Pancreas (tissue), 10 donors: ENCODE measurements at places on chromosomes 7 and 10. TPM values are rescaled to one million over a fixed set of nuclear protein-coding genes. Genes with fewer than 3 reads are reported as not detected.

GRCh38 chr7:36982766-36983165 lies 258.5 kb upstream of the AOAH start:
- H3K27ac ChIP-seq: no peak overlapping the region
- peaks cover 3% of the 10 kb centered on the region for H3K4me1 ChIP-seq
- H3K4me3 ChIP-seq: no peak overlapping the region
- DNase-seq: no peak

- DNase-seq: no peak
- peaks cover 8% of the 10 kb centered on the region for H3K36me3 ChIP-seq
- H3K4me3 ChIP-seq: no peak overlapping the region
- H3K27me3 ChIP-seq: no peaks in the 10 kb centered on the region
- peaks cover 10% of the 10 kb centered on the region for H3K4me1 ChIP-seq
Measured at GRCh38 chr10:113895018-113895417, 40.6 kb downstream of the NHLRC2 start.

GRCh38 chr7:100433592-100434296 lies 2.6 kb downstream of the PPP1R35 start:
- no peaks in the 10 kb centered on the region for H3K36me3 ChIP-seq
- H3K27me3 ChIP-seq: no peaks in the 10 kb centered on the region
- H3K4me1 ChIP-seq: peaks cover 10% of the 10 kb centered on the region
- H3K4me3 ChIP-seq: no peak overlapping the region
- no peak for DNase-seq
- no peak overlapping the region for H3K27ac ChIP-seq

Gene METTL27
- total RNA-seq: 3.6 TPM

Gene SPDYE1
- total RNA-seq: not detected

Gene HABP2
- 51.7 TPM for total RNA-seq
